ENCODE measurements at places on chromosomes 11 and 22.

GRCh38 chr11:8403310-8403709, 139.6 kb upstream of the LMO1 start:
- no peak for DNase-seq

GRCh38 chr11:103202048-103202651, 92.9 kb downstream of the DYNC2H1 start:
- no peak for DNase-seq

GRCh38 chr11:63770763-63771162, 2.2 kb upstream of the ZFTA start:
- no peak for DNase-seq

- no peak for DNase-seq
Measured at GRCh38 chr11:114785820-114786219, 107.5 kb downstream of the NXPE2 start.

GRCh38 chr22:17269607-17270261, 50.5 kb upstream of the ADA2 start:
- no peak for DNase-seq

DNA sequence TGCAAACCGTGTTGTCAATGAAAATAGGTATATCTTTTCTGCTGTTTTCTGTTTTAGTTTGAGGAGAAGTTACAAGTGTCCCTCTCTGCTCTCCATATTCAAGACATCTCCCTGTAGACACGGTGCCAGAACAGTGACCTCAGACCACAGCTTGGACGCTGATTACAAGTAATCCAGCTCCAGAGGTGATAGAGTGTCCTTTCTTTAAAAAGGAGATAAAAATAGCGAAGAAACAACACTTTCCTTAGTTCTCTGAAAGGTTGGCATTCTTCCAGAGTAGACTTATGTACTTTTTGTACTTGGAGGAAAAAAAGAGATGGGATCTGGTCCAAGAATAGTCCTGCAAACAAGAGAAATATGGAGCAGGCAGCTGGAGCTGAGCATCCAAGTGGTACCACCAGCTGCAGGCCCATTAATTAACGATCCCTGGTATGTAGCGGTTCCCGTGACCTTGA, 43.0 kb upstream of the WT1 start:
- no peak for DNase-seq

- no peak for DNase-seq
Measured at GRCh38 chr22:23675502-23676415, 15.1 kb upstream of the RGL4 start.

- DNase-seq, result no peak
Measured at GRCh38 chr11:35218956-35219355, 80.0 kb downstream of the CD44 start.

GRCh38 chr11:65663639-65664200, 1.0 kb upstream of the RELA start:
- no peak for DNase-seq

GRCh38 chr11:12461516-12461915, 84.1 kb downstream of the PARVA start:
- DNase-seq, result no peak

DNA sequence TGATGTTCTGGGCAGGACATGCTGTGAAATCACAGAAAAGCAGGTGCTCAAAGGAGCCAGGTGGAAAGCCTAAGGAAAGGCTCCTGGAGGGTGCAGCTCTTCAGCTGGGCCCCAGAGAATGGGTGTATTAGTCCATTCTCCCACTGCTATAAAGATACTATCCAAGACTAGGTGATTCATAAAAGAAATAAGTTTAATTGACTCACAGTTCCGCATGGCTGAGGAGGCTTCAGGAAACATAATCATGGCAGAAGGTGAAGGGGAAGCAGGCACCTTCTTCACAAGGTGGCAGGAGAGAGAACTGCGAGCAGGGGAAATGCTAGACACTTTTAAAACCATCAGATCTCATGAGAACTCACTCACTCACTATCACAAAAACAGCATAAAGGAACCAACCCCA, 43.1 kb upstream of the DEUP1 start:
- DNase-seq, result no peak

GRCh38 chr22:30261134-30261533, 5.5 kb downstream of the OSM start:
- DNase-seq, result no peak

All from stimulated activated CD4-positive, alpha-beta T cell treated with anti-CD3 and anti-CD28 coated beads, TNF-alpha, amount 100 ng/mL, for 1 hour (primary cell).